ENCODE measurements at places on chromosomes 4 and X.

- peak; percentile 55 for DNase-seq
These were observed 75.6 kb downstream of the MAML3 start for GRCh38 chr4:140078366-140078765.

GRCh38 chr4:153884325-153884724, 95.4 kb upstream of the SFRP2 start:
- DNase-seq = no peak

DNA sequence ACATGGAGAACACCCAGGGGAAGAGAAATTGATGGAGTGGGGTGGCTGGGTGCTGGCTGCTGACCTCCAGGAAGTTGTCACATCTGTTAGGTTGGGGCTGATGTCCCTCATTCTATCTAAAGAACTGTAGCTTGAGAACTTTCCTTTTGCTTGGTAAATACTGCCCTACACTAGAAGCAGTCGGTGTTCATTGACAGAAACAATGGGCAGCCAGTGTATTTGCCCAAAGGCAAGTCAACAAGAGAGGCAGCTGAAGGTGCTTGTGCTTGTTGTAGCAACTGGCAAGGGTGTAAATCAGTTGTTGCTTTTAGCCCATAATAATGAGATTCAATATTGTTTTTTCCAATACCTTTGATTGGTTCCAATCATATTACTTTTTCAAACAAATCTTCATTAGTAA, 956 bp downstream of the TMEM154 start:
- no peak for DNase-seq

GRCh38 chr4:174255786-174256185, 27.7 kb downstream of the FBXO8 start:
- peak; percentile 53 for DNase-seq

GRCh38 chrX:129629837-129630236, 24.9 kb downstream of the APLN start:
- DNase-seq = no peak

DNA sequence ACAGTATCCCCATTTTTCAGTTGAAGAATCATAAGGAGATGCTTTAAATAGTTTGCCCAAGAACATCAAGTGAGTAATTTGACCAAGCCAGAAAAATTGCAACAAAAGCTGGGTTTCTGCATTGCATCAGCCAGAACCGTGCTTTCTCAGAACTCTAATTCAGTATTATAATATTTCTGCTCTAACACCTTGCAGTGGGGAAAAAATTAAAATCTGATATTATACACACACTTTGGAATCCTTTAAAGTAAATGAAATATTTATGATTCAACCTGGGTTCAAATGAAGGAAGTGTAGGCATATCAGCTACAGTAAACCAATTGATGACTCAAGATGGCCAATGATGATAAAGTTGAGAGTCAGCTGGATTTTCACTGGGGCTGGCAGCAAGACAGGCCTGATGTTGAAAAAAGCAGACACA, 387.6 kb upstream of the ZFP42 start:
- no peak for DNase-seq

GRCh38 chr4:7396186-7396910, 38.4 kb downstream of the PSAPL1 start:
- DNase-seq = no peak

- no peak for DNase-seq
These were observed 106.6 kb downstream of the RASL11B start for GRCh38 chr4:52968691-52969090.

DNA sequence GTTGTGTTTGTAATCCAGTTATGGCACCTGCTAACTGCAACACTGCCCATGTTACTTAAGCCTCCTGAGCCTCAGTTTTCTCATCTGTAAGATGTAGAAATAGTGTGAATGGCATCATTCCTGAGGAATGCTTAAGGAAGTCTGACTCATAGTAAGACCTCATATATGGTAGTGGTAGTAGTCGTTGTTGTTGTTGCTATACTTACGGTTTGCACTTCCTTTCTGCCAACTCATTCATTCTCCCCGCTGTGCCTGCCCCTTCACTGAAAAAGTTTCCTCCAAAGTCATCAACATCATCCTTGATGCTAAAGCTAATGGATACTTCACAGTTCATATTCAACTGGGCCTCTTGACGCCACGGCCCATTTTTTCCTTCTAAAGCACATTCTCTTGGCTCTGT, 54.2 kb upstream of the SPANXN3 start:
- DNase-seq = no peak

DNA sequence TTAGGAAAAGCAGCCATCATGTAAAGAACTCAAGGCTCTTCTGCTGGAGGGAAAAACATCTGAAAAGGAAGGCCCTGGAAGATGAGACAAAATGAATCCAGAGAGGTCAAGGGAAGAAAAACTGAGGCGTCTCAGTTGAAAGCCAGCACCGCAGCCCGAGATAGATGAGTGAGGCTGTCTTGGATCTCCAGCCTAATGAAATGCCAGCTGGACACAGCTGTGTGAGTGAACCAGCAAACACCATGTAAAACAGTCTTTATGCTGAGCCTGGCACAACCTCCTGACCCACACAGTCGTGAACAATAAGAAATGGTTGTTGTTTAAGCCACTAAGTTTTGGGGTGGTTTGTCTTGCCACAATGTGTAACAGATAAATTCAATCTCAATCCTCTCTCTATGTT, 48.6 kb upstream of the RASL11B start:
- no peak for DNase-seq

DNA sequence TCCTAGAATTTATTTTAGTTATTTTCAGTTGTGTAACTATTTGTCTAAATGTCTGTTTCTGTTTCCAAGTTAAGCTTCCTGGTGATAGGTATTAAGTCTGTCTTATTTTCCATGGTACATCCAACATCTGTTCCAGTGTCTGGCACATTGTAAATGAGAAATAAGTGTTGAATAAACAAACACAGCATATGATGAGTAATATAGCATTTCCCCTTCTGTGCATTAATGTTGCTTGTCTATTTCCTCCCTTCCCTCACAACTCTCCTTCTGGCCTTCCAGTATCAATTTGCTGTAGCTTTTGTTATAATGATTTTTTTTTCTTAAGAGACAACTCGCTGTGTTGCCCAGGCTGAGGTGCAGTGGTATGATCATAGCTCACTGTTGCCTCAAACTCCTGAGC, 36.1 kb downstream of the COPS4 start:
- DNase-seq = no peak

- no peak for DNase-seq
These were observed 277.1 kb upstream of the TENM3 start for GRCh38 chr4:181966104-181966551.
